ENCODE measurements at places on chromosomes 12 and 14.

GRCh38 chr14:83912032-83912642 is 1617.8 kb upstream of the FLRT2 start:
- no peak for DNase-seq

GRCh38 chr12:112916270-112916669 is 9.5 kb downstream of the OAS1 start:
- peak; percentile 39 for DNase-seq

- no peak for DNase-seq
These were observed 35.7 kb downstream of the DNM1L start for GRCh38 chr12:32714772-32715171.

DNA sequence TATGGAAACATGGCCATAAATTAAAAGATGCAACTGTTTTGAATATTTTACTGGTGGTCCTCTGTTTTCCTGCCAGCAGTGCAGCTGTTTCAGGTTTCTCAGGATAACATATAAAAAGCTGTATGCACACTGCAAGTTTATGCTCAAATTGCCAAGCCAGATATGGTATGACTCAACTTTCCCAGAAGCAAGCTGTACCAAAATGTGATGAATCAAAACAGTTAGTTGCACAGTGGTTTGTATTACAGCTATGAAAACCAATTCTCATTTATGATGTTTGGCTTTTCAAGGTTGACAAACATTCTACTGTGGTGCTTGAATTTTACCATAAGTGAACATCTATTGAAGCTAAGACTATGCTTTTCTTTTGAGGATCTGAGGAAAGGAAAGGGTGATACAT is 15.5 kb downstream of the TRMT5 start:
- peak; percentile 67 for DNase-seq

DNA sequence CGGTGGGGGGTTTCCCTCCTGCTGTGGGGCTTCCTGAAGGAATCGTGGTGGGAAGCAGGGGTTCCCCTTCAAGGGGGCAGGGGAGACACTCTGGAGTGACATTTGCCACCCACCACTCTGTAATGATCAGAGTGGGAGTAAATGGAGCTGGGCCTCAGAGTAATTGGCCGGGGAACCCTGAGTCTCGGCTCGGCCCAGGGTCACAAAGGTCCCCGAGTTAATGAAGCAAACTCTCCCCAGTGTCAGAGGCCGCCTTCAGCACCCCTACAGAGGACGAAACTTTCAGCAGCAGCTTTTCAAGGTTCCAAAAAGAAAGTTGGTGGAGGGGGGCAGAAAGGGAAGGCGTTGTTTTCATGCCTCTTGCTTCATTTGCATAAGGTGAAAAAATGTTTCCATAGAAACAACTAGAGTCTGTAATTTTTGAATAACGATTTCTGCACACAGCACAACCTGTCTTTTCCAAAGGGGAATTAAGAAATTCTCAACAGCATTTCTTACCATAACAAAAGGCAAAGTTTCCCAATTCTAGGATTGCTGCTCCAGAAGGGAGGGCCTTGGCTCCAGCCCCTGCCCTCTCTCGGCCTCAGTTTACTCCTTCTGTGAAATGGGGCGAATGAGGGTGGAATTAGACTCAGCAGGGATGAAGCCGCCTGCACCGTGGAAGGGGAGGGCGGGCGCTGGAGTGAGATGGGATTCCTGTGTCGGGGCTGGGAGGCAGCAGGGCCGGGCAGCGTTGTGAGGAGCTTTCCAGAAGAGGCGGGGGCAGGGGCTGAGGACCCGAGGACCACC is 67.0 kb upstream of the BEGAIN start:
- no peak for DNase-seq

DNA sequence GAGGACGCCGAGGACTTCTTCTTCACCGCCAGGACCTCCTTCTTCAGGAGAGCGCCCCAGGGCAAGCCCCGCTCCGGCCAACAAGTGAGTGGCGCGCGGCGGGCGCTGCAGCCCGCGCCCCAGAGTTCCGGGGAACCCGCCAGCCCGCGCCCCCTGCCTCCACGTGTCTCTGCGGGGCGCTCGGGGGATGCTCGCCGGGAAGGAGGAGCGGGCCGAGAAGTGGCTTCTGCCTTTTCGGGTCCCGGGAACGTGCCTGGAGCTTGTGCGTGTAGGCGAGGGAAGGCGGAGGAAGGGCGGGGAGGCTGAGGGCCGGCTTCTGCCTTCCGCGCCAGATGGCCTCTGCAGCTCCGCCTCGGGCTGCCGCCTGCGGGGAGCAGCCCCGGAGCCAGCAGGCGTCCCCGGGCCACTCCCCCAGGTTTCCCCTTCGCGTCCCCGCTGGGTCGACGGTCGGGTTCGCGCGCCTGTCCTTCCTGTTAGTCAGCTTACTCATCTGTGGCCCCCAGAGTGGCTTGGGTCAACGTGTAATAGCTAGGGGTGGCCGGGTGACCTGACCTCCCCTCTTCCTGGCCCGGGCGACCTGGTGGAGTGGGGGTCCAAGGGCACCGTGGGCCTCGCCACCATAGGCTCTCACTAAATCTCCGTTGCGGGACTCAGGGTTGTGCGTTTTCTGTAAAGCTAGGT is 505 bp downstream of the RASSF3 start:
- DNase-seq: peak; percentile 76

DNA sequence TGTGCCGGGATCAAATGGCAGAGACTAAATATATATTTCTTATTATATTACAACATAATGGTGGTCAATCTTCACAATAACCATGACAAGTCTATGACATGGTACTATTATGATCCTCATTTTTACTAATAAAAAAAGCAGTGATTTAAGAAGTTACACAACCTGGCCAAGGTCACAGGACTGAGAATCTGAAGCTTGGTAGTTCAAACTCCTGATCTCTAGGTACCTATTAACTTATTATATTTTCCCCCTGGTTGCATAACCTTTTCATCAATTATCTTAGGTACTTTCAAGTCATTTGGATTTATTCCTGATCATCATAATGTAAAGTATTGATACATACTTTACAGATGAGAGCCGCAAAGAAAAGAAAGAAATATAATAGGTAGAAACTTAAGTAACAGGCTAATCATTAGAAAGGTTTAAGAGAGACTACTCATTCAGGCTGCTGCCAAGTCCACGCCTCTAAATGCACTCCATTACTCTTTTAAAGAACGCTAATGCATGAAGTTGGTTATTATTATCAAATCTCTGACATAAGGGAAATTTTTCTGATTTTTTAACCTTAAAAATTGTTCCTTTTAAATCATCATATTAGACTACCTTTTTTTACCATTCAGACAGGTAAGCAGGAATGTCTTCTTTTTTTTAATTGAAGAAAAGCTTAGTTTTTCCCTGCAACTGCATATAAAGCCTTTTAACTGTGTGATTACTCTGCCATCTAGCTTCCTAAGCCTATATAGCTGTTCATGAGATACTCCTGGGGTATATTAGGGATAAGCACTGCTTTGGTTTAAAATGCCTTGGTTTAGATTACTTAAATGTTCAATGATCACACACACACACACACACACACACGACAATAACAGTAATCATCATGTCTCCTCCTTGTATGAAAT is 35.6 kb downstream of the RPS29 start:
- peak; percentile 15 for DNase-seq

- no peak for DNase-seq
These were observed 87.4 kb downstream of the SYT1 start for GRCh38 chr12:78951803-78952551.

- DNase-seq: peak; percentile 59
These were observed 129.0 kb downstream of the AACS start for GRCh38 chr12:125194163-125194773.

DNA sequence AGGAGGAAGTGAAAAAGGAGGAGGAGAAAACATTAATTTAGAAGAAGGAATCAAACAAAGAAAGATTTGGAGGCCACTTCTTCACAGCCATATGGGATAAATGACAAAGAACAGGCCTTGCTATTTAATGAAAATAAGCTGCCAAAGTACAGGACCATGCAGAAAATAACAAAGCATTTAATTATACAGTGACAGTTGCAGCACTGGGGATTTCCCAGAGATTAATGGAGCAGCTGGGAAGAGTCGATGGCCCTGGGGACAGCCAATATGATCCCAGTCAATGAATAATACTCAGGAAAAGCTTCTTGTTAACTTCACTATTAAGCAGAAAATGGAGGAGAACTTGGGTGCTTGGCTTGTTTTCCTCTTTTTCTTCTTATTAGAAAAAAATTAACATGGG is 34.6 kb downstream of the RERG start:
- no peak for DNase-seq

GRCh38 chr12:69566603-69567002 is 18.7 kb upstream of the CCT2 start:
- no peak for DNase-seq

DNA sequence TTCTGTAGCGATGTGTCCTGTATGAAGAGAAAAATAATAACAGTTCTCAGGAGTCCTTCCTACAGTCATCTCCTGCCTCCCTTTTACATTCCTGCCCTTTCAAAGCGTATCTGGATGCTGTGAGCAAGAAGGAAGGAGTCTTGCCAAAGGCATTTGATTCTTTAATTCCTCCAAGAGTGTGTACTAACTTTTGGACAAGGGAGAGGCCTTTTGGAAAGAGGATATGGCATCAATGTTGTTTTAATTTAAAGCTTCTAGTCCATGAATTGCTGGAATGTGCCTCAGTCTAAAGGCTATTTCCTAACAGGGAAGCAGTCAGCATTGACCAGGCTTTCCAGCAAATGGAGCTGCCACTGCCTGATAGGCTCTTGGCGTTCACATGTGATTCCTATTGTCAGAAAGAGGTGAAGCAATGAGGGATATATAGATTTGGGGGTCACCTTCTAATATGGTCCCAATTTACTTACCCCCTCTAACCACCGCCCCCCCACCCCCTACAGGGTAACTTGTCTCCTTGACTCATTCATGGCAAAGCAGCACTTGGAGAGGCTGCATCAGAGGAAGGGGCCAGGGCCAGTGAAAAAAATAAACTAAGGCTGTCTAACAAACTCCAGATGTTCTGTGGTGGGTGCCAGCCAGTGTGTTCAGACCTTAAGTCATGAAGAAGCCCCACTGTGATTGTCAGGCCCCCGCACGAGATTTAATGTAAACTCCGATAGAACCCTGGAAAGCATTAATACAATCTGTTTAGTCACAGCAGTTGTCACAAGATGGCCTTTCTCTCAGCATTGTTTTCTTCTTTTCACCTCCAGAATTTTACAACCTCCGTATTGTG is 220.3 kb downstream of the FBXL14 start:
- DNase-seq: peak; percentile 87

DNA sequence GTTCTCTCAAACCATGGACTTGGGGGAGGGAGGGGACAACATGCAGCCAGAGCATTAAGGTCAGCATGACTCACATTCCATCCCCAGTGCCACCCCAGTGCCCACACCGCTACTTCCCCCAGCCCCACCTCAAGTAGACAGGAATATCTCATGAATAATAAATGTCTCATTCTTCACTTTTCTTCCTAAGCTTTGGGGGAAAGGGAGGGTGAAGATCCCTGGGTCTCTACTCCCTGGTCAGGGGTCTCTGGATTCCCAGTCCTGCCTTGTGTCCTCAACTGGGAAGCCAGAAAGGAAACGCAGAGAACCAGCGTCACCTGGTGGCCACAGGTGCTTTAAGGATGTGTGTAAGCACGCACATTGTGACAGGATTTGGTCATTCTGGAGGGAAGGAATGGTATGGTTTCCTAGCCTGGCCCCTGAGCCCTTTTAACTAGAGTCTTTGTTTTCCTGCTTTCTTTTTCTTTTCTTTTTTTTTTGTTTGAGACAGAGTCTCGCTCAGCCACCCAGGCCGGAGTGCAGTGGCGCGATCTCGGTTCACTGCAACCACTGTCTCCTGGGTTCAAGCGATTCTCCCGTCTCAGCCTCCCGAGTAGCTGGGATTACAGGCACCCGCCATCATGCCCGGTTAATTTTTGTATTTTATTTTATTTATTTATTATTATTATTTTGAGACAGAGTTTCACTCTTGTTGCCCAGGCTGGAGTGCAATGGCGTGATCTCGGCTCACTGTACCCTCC is 3.4 kb downstream of the GPR84 start:
- DNase-seq: peak; percentile 77

- no peak for DNase-seq
These were observed 31.1 kb downstream of the ELK3 start for GRCh38 chr12:96225044-96225855.

DNA sequence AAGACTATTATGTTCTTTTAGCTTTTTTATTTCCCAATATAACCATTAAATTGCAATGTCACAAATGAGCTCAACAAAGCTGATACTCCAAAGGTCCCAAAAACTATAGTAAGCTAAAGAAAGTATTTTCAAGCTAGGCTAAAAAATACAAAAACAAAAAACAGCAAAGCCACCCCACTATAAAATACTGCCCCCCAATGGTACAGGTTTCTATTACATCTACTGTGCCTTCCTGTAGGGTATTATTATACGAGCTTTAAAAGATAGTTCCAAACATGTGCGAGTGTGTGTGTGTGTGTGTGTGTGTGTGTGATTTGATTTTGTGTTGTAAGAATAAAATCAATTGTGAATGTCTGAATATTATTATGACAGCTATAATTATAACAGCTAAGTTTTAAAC is 1.1 kb downstream of the IFNG start:
- DNase-seq: peak; percentile 12

DNA sequence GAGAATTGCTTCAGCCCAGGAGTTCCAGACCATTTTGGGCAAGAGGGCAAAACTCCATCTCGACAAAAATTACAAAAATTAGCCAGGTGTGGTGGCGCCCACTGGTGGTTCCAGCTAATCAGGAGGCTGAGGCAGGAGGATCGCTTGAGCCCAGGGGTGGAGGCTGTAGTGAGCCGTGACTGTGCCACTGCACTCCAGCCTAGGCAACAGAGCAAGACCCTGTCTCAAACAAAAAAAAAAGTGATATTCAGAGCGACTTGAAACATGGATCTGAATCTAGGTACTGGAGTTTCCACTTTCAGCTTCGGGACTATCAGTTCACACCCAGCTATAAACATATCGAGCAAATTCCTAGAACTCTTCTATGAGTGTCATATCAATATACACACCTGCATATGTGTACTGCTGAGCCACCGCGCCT is 16.3 kb upstream of the RNF34 start:
- DNase-seq: no peak

- DNase-seq: peak; percentile 70
These were observed 37.3 kb upstream of the RCOR1 start for GRCh38 chr14:102554821-102555819.

All from EH (cell line).